ENCODE measurements at places on chromosomes 12 and 14.

DNA sequence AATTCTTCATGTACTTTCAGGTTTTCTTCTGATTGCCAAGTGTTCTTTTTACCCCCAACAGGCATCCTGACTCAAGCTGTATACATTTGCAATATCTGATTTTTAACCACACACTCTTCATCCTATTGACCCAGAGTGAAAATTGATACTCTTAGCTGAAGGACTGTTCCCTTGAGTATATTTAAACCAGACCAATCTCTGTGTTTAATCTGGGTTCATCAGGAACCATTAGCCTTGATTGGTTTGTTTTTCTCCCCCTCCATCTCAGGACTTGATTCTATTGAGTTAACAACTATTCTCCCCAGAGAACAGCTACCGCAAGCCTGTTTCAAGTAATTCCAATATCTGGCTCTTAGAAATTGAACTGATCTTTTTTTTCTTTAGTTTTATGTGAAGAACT is 222.3 kb upstream of the NOVA1 start:
- peak; percentile 49 for DNase-seq

GRCh38 chr12:58163021-58163420 is 221.7 kb downstream of the ATP23 start:
- DNase-seq = no peak

- no peak for DNase-seq
These were observed 17.3 kb upstream of the GPRC5A start for GRCh38 chr12:12874029-12874428.

DNA sequence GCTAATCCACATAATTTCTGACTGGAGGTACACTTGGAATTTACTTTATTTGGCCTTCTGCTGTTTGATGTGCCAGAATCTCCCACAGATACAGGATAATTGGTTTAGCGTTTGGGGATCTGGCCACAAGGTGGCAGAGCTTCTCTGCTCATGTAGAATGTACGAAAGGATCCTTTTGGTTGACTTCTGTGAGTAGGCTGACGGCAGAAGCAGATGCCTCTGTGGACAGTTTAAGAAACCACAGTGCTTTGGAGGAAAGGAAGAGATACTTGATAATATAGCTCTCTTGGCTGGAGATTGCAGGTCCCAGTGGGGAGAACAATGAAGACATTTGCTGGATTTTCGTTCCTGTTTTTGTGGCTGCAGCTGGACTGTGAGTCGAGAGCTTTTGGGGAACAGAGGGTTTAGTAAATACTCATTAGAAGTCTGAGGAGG is 75.3 kb upstream of the OR4E1 start:
- DNase-seq = no peak

- DNase-seq = no peak
These were observed 343.1 kb downstream of the CCER1 start for GRCh38 chr12:90611891-90612290.

- peak; percentile 30 for DNase-seq
These were observed 38.6 kb upstream of the GNG2 start for GRCh38 chr14:51821822-51822221.

Measured in fibroblast of skin of left biceps (primary cell).